Right renal pelvis (tissue), 4 donors: ENCODE measurements at places on chromosomes 7 and 10.

DNA sequence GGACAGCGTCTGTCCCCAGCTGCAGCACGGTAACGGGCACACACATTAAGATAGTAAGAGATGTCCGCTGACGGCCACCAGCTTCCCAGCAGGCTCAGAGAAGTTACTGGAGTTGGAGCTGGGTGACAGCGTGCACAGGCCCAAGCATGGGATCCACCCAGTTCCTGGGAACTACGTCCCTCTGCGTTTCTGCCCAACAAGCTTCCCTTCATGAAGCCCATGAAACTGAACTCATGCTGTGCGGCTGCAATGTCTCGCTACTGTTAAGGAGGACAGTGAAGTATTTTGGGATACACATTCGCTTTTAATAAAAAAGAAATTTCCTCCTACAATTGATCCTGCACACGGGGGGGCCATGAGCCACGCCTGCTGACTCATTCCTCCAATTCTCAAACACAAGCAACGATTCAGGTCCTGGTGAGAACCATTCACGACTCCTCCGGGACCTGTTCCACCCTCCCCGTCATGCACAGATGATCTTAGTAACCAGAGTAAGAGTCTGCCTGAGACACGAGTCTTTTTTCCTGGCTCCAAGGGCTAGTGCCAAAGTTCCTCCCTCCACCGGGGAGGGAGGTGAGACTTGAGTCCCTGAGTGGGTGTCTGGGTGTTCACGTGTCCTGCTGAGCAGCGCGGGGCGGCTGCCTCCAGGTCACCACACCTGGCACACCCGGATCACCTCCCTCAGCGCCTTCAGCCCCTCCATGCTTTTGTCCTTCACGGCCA is 2.6 kb downstream of the PSMG3 start:
- DNase-seq: peak; percentile 40

- no peak for DNase-seq
Measured at GRCh38 chr7:43639858-43640491, 57.1 kb downstream of the STK17A start.

DNA sequence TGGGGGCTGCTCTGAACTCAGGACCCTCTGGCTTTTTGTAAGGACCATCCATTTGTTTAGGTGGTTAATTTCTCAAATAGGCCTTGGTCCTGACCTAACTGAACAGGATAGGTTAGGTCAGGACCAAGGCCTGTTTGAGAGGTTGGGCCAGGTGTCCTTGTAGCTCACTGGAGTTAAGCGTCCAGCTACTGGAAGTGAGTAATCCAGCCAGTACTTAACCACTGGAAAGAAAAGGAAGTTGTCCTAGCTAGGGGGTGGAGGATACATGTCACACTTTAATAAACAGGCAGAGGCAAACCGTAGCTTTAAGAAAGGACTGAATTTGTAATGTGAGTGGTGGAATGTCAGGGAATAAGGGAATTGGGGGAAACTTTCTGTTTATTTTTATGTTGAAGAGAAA is 96.0 kb downstream of the GPR85 start:
- no peak for DNase-seq

DNA sequence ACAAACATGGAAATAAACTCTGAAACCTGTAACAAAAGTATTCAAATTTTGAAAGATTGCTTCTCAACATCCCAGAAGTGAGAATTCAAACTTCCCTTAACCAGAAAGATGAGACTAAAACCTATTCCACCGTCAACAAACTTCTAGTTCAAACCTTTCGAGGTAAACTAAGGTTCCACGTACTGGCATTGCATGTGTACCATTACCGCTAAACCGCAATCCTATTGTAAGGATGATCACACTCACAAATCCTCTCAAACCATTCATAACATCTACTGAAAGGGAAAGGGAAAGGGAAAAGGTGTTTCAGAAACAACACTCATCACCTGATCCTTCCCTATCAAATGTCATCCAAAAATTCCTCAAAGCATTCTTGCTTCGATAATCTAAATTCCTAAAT is 3.1 kb downstream of the SMURF1 start:
- DNase-seq: no peak

- DNase-seq: peak; percentile 84
Measured at GRCh38 chr7:101507791-101508252, 121.3 kb downstream of the MYL10 start.

DNA sequence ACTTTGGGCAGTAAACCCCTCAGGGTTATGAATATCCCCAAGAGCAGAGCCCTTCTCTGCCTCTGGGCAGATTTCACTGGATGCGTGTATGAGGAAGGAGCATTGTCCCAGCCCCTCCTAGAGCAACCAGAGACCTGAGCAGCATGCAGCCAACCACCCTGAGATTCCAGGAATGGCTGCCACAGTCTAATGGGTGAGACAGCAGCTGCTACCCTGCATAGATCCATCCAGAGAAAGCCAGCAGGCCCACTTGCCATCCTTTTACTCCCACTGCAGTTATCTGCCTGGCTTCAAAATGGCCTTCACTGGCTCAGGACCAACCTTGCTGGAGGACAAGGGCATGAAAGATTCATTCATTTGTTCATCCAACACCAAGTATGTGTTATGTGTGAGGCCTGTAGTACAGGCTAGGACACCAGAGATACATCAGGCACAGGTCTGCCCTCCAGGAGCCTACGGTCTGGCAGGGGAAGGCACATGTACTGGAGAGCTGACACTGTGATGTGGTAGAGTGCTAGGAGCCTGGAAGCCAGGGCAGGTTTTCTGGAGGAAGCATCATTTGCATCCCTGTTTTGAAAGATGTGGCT is 26.2 kb upstream of the C10orf105 start:
- no peak for DNase-seq

GRCh38 chr7:140009735-140010134 is 53.0 kb downstream of the PARP12 start:
- no peak for DNase-seq

DNA sequence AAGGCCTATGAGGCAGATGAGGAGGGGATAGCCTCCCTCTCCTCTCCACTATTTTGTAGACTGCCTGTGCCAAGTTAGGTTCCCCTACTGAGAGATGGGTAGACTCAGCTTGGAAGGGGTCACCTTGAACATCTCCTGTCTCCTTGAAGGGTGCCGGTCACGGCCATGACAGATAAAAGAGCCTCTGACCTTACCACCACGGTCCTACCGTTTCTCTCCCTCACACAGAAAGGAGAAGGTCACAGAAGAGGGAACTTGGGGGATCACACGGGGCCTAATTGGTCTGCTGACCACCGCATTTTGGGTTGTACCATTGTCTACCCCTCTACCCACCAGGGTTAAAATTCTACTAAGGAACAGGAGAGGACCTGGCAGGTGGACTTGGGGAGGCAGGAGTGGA is 17.0 kb downstream of the PRSS2 start:
- DNase-seq: no peak

DNA sequence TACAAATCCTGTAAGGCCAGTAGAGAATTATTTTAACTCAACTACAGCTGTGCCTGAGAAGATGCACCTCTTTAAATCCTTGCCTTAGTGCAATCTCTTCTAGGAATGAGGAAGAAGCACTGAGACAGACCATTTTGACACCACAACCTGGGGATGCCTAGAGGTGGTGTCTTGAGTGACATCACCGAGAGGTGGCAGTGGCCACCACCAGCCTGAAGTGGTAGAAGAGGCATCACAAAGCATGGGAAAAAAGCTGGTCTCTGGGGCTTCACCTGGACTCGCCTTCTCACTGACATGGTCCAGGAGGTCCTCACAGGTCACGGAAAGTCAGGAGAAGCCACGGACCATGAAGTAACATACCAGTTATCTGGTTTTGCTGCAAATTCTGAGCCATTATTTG is 99.2 kb upstream of the PDLIM1 start:
- no peak for DNase-seq

GRCh38 chr7:69162931-69163670 is 435.2 kb upstream of the AUTS2 start:
- DNase-seq: no peak

GRCh38 chr10:71268247-71268691 is 50.8 kb upstream of the SLC29A3 start:
- DNase-seq: no peak

DNA sequence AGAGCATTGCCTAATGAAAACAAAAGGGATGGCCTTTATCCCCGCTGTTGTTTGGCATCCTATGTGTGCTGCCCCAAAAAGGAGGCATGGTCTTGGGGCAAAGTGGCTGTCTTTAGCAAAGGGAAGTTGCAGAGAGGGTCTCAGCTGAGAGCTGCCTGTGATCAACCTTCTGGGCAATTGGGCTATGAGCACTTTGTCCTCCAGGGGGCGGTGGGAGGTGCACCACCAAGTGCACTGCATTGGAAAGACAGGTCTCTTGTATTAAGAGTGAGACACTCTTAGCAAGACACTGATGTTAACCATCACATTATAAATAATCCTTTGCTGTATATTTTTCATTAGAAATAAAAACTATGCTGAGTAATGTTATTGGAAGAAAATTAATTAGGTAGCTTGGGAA is 314.8 kb downstream of the POM121L12 start:
- no peak for DNase-seq

GRCh38 chr10:7192061-7192460 is 218.8 kb downstream of the SFMBT2 start:
- no peak for DNase-seq

- no peak for DNase-seq
Measured at GRCh38 chr7:1899951-1900762, 230.1 kb downstream of the ELFN1 start.

GRCh38 chr10:62632071-62632809 is 172.3 kb upstream of the ADO start:
- no peak for DNase-seq

DNA sequence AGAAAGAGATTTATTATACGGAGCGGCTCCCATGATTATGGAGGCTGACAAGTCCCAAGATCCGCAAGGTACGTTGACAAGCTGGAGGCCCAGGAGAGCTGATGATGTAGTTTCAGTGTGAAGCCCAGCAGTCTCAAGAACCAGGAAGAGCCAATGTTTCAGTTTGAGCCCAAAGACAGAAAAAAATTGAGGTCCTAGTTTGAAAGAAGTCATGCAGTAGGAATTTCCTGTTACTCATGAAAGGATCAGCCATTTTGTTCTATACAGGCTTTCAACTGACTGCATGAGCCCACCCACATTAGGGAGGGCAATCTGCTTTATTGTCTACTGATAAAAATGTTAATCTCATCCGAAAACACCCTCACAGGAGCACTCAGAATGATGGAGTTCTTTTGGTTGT is 51.5 kb downstream of the CCDC71L start:
- DNase-seq: no peak

- no peak for DNase-seq
Measured at GRCh38 chr7:126696256-126697038, 556.3 kb downstream of the GRM8 start.
